Endothelial cell (in vitro differentiated cells): ENCODE measurements at places on chromosomes 7 and 10.

DNA sequence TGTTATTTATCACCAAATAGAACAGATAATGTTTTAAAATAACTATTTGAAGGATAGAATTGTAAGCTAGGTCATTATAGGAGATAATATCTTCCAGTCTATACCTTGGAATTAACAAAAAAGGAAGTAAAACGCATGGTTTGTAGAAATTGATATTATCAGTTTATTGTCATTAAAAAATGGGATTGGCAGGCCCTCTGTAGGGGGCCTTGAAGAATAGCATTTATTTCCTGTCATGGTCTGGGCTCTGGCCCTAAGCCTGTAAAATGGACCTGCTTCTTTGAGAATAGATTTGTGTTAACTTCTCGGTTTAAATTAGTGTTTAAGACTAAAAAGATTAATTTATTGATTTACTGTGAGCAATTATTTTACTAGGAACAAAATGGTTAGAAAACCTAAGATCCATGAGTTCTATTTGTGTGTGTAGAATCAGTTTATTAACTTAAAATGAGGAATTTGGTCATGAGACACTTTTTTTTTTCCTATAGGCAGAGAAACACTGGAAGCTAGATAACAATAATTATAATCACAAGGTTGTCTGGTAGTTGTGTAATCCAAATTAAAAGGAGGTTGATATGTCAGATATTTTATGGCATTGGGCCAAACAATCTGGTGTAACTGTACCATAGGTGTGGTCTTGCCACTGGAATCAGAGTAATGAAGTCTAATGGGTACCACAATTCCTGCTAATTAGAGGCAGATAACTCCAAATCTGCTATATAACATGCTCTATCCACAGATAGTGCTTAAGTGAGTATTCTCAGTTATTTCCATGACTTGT is 197.4 kb upstream of the FOXP2 start:
- no peak overlapping the region for H3K27ac ChIP-seq
- H3K36me3 ChIP-seq, result no peaks in the 10 kb centered on the region
- no peaks in the 10 kb centered on the region for H3K27me3 ChIP-seq

- peaks cover 3% of the 10 kb centered on the region for H3K4me1 ChIP-seq
- no peak for DNase-seq
- H3K27me3 ChIP-seq, result peaks cover 6% of the 10 kb centered on the region
- no peak overlapping the region for H3K27ac ChIP-seq
- no peaks in the 10 kb centered on the region for H3K36me3 ChIP-seq
Measured at GRCh38 chr10:78934532-78934898, 134.3 kb upstream of the ZMIZ1 start.

DNA sequence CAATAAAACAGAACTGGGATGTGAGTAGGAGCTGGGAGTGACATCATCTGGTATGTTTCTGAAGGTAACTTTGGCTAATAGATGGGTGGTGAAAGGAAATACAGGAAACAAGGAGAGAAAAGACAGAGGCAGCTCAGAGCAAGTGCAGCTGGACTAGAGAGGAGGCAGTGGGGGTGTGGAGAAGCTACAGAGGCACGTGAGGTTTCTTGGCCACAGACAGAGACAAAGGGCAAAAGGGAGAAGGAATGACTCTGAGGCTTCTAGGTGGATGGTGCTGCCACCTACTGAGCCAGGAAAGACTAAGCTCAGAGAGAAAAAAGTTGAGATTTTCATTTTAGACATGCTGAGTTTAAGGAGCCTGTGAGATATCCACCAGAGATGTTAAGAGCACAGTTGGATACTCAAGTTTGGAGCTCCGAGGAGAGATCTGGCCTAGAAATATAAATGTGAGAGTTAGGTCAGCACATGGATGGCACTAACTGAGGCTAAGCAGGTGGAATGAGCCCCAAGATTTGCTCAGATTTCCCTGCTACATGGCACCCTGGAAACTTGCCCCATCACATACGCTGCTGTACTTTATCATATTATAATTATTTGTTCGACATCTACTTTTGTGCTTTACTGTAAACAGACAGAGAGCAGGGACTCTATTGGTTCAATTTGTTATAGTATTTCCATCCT is 293.0 kb upstream of the IMMP2L start:
- peaks cover 4% of the 10 kb centered on the region for H3K27me3 ChIP-seq
- H3K36me3 ChIP-seq, result peaks cover 38% of the 10 kb centered on the region
- H3K4me1 ChIP-seq, result peaks cover 41% of the 10 kb centered on the region
- H3K27ac ChIP-seq, result peak overlapping the region; percentile 57

DNA sequence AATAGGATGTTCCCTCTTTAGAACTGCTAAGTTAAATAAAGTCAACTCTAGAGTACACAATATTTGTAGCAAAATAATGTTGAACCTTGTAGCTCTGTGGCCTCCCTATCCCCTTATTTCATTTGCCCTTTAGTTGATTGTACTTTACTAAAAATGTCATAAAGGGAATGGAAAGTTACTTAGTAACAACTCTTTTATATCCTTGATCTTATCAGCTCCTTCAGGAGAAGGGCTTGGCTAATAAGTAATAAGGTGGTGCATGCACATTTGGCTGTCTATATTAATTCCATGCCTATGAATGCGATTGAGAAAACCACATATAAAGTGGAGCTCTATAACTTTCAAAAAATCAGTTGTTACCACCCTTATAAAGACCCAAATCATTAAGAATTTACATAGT is 41.5 kb upstream of the GATA3 start:
- DNase-seq, result no peak
- H3K27me3 ChIP-seq, result no peaks in the 10 kb centered on the region
- peaks cover 3% of the 10 kb centered on the region for H3K36me3 ChIP-seq
- H3K4me3 ChIP-seq, result no peak overlapping the region
- H3K27ac ChIP-seq, result no peak overlapping the region
- H3K4me1 ChIP-seq, result peaks cover 13% of the 10 kb centered on the region

GRCh38 chr10:124849111-124849773 is 47.6 kb downstream of the ABRAXAS2 start:
- H3K4me3 ChIP-seq, result no peak overlapping the region
- no peak overlapping the region for H3K27ac ChIP-seq
- H3K27me3 ChIP-seq, result no peaks in the 10 kb centered on the region
- H3K36me3 ChIP-seq, result no peaks in the 10 kb centered on the region

DNA sequence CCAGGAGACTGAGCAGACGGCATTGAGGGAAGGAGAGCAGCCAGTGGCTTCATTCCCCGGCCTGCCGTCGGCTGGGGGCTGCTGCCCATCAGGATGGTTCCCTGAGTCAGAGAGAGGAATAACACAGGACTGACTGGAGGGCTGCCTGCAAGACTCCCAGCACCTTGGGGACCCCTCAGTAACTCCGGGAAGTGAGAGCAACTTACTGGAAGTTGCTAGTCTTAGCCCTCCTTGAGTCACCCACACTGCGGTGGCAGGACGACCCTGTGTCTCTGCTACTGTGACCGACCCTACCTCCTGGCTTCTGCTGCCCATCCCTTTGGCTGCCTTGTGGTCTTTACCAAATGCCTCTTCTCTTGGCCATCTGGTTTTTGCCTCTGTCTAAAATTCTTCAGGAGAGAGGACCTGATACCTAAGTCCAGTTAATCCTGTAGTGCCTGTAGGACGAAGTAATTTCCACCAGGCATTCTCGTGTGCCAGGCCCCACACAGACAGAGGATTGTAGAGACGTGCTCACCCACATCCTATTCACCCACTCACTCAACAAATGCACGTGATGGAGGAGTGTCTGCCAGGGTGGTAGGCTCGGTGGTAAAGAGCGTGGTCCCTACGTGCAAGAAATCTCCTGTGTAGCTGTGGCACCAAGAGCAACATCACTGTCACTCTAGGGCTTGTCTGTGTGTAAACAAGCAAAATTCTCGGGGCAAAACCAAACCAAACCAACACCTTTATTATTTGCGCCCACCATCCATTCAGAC is 156.5 kb downstream of the PRKCQ start:
- DNase-seq, result no peak
- no peaks in the 10 kb centered on the region for H3K27me3 ChIP-seq
- peaks cover 13% of the 10 kb centered on the region for H3K36me3 ChIP-seq
- H3K4me3 ChIP-seq, result no peak overlapping the region

- H3K27ac ChIP-seq, result no peak overlapping the region
- no peak overlapping the region for H3K4me3 ChIP-seq
- peaks cover 8% of the 10 kb centered on the region for H3K4me1 ChIP-seq
- peaks cover 3% of the 10 kb centered on the region for H3K27me3 ChIP-seq
Measured at GRCh38 chr10:101323495-101323894, 30.5 kb upstream of the BTRC start.

DNA sequence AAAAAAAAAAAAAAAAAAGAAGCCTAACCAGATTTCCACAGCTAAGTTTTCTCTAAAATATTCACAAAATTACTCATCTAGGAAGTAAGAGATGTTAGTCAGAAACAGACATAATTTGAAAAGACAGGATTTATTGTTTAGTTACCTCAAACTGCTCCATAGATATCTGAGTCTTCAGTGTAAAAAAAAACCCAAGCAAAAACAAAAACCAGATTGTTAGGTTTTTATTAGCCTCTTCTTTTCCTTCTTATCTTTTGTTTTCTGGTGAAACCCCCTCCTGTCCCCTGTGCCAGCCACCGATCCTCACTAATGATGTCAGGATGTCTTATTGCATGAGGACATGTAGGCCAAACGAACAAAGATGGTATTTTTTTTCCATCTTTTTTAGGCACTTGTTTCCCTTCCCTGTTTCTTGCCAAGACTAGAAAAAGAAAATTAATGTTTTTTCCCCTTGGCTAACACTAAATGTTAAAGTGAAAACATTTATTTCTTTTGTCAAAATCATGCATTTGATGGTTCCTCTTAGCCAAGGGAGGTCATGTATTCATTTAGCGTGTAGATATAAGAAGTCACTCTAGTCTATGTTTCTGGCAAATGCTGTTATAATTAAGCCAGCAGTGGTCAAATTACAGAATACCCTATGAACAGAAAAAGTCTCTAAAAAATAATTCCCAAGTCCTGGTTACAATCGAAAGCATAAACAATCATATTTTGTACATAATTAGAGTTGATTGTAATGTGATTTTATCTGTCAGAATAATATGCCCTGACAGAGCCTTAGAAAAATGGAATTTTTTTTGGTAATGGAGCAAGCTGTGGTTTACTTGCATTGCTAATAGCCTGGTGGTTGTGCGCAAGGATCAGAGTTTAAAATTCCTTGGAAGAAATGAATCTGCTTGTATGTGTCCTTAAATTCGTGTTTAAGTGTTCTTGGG is 702.4 kb upstream of the FZD8 start:
- DNase-seq, result no peak
- no peaks in the 10 kb centered on the region for H3K36me3 ChIP-seq
- H3K27me3 ChIP-seq, result no peaks in the 10 kb centered on the region

DNA sequence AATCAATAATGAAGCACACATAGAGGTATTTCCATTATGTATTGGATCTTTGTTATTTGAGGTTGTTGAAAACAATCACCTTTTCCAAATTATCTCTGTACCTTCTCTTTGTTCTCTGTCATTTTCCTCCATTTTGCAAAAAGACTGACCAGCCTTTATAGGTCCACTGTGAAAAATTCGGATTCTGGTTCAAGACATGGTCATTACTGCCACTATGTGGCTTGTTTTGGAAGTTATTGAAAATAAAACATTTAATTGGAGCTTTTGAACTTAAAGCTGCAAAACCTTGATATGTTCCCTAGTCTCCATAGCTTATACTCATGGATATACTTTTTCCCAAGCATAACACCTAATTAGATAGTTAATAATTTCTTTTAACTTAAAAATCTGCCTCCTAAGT is 1094.4 kb downstream of the NRG3 start:
- no peak overlapping the region for H3K27ac ChIP-seq
- H3K36me3 ChIP-seq, result no peaks in the 10 kb centered on the region
- H3K27me3 ChIP-seq, result peaks cover 2% of the 10 kb centered on the region
- DNase-seq, result no peak
- H3K4me1 ChIP-seq, result no peaks in the 10 kb centered on the region

DNA sequence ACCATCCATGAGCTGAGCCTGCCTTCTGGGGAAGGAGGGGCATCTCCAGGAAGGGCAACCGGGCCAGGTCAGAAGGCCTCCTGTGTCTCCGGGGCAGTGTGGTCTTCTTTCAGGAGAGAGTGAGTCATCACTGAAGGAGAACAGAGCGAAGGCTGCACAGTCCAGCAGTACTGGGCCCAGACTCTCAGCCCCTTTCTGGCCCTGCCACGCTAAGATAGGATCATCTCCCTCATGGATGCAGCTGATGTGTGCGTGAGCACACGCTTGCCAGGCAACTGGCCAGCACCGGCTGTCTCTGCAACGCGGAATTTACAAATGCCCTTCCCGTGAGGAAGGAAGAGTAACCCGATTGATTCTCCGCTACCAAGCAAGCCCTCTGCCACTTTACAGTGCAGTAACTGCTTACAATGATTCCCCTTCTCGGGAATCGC is 328.2 kb downstream of the TNS3 start:
- H3K27ac ChIP-seq, result peak overlapping the region; percentile 20
- DNase-seq, result peak; percentile 15
- H3K4me3 ChIP-seq, result peak overlapping the region; percentile 52
- H3K27me3 ChIP-seq, result peaks cover 13% of the 10 kb centered on the region

DNA sequence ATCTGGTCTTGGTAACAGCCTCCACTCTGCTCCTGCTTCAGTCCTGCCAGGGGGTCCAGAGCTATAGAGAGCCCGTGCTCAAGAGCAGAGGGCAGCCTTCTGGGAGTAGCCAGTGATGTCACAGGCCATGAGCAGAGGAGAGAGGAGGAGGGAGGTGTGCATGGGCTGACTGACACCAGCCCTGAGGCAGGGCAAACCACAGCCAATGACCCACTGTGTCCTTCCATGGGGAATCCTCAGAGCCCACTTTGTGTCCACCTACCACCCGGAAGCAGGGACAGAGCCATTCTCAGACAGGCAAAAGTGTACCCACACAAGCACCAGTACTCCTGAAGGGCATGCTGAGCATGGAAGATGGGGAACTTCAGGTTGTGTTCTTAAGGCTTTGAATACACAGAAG is at the start of gene PAX4:
TSS of gene PAX4 (minus strand) at position 101 of the 400 bp plus-strand sequence. CDS start 2,214 bp downstream, outside the sequence.
- H3K27me3 ChIP-seq, result peaks cover 9% of the 10 kb centered on the region
- no peak within 1 kb of the TSS for H3K27ac ChIP-seq
- no peaks in the 10 kb centered on the region for H3K36me3 ChIP-seq
- no peak for DNase-seq

DNA sequence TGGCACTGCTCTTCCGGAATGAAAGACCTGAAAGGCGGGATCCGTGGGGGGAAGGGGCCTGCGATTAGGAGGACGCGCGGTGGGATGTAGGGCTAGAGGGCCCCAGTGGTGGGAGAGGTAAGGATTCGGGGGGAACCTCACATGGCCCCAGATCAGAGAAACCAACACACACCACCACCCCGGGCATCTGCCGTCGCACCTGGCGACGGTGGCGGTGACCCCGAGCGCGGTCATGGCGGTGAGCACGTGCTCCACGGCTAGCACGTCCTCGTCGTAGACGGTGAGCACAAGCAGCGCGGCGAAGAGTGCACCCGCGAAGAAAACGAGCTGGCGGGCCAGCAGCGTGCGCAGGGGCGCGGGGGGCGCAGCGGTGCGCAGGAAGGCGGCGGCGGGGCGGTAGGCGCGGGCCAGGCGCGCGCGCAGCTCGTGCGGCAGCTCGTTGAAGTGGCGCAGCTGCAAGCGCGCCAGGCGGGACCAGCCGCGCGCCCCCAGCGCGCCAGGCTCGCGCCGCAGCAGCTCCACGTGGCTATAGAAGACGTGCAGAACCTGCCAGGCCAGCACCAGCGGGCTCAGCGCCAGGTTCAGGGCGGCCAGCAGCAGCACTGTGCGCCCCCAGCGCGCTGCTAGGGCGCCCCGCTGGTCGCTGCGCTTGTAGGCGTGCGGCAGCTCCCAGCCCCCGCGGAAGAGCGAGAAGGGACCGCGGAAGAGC is 5.7 kb downstream of the ATG9B start:
- H3K4me3 ChIP-seq, result peak overlapping the region; percentile 51
- H3K4me1 ChIP-seq, result peaks cover 35% of the 10 kb centered on the region
- no peak for DNase-seq
- no peak overlapping the region for H3K27ac ChIP-seq
- H3K36me3 ChIP-seq, result peaks cover 24% of the 10 kb centered on the region
